ENCODE measurements at places on chromosomes 7 and 10.
A peak's percentile ranks its signal among the peaks of the same experiment; 100 is the strongest.

DNA sequence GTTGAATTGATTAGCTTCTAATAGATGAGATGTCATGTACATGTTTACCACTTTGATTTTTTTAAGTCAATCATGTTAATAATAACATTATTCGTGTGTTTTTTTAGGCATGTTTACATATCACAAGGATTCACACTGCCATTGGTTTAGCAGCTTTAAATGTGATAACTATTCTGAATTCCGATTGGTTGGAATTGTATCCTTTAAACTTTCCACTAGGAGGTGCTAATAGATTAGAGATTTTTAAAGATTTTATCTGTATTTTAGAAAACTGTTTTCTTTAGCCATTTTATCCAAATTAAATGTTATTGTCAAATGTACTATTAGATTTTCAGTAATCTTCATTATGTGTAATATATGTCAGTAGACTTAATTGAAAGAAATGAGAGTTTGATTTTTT is 83.2 kb downstream of the HECTD2 start:
- no peak for DNase-seq

GRCh38 chr10:49012603-49013002 is 73.0 kb upstream of the LRRC18 start:
- no peak for DNase-seq

- DNase-seq = no peak
These were observed 73.2 kb downstream of the SHTN1 start for GRCh38 chr10:116931806-116932205.

DNA sequence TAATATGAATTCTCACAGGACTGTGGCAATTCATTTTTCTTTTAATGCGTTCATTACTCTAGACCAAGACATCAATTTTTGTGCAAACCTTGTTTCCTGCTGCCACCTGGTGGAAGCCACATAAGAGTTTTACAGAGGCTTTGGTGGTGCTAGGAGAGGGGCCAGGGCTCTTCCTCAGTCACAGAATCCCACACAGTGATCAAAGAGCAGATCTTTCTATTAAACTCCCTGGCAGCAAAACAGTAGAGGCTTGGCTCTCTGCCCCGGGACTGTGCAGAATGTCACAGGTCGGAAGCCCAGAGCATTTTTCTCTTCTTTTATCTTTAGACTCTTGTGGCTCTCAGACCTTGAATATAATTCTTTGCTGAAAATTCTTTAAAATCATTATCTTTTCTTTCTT is 506.4 kb upstream of the C7orf33 start:
- peak; percentile 74 for DNase-seq

DNA sequence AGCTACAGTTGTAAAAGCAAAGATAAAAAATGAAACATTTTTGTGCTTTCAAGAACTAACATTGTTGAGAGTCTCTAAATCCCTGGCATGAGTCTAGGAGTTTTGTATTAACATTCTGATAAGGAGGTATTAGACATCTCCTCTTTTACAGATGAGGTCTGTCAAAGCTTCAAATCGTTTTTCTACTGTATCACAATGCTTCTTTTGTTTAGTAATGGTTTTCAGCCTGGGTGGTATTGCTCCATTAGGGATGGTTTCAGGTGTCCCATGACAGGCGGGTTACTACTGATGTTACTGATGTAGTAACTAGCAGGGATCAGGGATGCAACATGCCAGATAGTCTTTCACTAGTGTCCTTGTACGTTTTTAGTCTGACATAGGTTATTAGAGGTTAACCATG is 27.4 kb downstream of the STAM start:
- DNase-seq = peak; percentile 78

DNA sequence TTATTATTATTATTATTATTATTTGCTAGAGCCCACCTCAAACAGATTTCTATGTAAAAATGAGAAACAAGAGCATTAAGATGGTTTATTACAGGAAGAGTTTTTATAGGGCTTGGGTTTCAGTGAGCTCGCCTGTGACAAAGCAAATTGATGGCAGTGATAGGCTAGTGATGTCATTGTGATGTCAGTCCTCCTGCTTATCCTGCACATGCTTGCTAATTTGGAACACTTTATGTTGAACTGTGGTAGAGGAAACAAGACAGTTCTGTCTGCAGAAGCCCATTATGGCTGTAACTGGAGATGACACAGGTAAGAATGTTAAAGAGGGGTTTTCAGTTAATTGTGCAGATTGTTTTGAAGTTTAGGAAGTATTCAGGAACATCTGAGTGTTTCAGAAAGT is 68.3 kb downstream of the CREM start:
- no peak for DNase-seq

DNA sequence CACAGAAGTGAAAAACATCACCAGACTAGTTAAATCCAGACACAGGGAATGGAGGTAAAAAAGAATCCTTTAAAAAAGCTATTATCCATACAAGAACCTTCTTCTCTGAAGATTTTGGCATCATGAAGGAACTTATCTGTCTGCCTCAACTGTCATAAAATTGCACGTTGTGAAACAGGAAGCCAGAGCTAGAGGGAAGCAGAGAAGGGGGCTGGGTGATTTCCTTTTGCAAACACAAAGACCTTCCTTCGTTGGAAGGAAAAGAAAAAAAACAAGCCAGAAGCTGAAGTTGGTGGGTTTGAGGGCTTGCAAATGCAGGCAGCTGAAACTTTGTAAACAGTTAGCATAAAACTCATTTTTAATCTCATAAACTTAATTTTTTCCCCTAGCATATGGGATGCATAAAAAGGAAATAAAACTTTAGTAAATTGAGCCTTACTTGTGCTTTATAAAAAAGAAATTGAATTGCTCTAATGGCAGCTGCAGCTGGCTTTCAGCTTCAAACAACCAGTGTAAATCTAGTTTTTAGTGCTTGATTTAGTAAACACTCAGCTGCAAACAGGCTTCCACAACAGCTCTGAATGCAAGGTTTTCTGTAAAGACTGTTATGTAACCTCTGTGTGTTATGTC is 101.6 kb downstream of the OTUD1 start:
- no peak for DNase-seq

DNA sequence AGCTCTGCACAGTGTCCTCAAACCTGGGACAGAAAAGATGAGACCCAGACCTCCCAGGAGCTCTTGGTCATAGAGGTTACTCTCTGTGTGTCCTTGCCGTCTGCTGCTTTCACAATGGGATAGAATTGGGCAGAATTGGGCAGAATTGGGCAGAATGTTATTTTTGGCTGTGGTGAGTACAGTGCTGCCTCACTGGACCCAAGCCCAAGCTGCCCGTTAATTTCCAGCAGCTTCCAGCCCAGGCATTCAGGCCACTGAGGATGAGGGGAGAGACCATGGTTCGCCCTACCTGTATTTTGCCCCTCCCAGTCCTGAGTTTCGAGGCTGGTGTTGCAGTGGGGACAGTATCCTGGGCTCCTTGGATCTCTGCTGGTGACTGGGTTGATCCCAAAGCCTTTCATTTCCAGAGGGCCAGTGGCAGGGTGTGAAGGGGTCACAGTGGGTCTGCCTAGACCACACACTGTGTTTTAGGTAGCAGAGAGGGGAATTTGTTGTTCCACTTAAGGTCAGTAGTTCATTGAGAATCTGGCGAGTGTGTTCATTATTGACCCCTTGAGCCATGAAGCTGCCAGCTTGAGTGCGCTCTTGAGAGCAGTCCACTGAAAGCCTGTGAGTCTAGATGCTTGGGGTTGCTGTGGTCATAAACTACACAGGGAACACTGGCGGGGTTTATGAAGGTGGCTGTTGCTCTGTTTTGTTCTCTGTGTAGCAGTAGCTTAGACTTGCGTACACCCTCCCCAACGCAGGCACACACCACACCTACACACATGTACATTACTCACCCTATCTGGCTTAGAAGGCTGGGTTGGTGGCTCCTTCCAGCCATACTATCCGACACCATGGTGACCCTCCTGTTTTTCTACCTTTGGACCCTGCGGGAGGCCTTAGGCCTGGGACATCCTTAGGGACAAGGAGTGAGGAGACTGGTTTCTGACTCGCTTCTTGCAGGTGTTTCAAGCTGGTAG is 23.5 kb downstream of the NACAD start:
- no peak for DNase-seq

DNA sequence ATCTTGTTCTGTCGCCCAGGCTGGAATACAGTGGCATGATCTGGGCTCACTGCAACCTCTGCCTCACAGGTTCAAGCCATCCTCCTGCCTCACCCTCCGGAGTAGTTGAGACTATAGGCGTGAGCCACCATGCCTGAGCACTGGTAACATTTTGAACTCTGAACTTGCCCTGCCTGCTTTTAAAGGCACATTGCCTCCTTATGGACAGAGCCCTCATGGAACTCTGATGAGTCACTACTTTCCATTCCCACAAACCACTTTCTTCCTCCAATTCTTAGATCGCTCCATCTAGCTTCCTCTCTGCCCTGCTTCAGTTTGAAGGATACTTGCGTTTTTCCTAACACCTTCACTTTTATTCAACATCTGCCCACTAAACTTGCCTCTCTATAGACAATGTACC is 38.1 kb downstream of the PRPS1L1 start:
- peak; percentile 58 for DNase-seq

DNA sequence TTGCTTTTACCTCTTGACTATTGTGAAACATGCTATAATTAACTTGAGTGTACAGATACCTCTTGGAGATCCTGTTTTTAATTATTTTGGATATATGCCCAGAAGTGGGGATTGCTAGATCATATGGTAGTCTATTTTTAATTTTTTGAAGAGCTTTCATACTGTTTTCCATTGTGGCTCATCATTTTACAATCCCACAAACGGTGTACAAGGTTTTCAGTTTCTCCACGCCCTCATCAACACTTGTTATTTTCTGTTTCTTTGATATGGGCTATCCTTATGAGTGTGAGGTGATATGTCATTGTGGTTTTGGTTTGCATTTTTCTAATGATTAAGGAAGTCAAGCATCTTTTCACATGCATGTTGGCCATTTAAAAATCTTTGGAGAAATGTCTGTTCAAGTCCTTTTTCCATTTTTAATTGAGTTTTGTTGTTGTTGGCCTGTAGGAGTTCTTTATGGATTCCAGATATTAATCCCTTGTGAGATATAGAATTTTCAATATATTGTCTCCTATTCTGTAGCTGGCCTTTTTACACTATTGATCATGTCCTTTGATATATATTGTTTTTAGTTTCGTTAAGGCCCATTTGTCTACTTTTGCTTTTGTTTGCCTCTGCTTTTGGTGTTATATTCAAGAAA is 7.5 kb downstream of the AGK start:
- no peak for DNase-seq

- DNase-seq = no peak
These were observed 108.9 kb downstream of the IPMK start for GRCh38 chr10:58158806-58159205.

GRCh38 chr10:75329190-75329745 is 72.3 kb downstream of the ZNF503 start:
- DNase-seq = no peak

GRCh38 chr10:8910314-8910713 is 855.8 kb downstream of the GATA3 start:
- DNase-seq = no peak

DNA sequence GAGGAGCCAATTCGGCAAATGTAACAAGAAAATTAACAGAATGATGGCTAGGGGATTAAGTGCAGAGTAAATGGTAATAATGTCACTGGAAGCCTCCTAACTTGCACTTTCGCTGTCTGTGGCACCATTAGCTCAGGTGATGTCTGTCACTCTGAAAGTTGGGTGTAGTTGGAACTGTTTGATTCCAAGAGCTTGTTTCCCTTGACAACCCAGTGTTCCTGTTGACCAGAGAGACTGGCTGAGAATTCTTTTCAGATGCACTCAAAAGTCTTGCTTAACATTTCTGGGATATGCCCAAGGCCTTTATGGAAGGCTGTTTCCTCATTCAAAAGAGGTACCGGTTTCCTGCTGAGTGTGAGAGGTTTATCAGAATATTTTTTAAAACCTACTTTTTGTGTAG is 49.6 kb downstream of the PLPP4 start:
- no peak for DNase-seq

DNA sequence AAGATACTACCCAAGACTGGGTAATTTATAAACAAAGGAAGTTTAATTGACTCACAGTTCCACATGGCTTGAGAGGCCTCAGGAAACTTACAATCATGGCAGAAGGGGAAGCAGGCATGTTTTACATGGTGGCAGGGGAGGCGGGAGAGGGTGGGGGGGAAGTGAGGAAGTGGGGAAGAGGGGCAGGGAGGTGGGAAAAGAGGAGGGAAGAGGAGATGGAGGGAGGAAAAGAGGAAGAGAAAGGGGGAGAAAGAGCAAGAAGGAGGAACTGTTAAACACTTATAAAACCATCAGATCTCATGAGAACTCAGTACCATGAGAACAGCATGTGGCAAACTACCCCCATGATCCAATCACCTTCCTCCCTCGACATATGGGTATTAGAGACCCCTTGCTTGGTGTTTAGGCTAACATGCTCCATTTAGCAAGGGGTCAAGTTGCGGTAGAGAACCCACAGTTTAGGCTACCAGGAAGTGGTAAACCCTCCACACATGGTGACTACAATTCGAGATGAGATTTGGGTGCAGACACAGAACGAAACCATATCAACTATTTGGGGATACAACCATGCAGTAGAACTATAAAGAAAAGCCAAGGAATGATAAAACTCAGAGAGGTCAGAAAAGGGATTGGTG is 3.5 kb upstream of the LMBR1 start:
- DNase-seq = no peak

DNA sequence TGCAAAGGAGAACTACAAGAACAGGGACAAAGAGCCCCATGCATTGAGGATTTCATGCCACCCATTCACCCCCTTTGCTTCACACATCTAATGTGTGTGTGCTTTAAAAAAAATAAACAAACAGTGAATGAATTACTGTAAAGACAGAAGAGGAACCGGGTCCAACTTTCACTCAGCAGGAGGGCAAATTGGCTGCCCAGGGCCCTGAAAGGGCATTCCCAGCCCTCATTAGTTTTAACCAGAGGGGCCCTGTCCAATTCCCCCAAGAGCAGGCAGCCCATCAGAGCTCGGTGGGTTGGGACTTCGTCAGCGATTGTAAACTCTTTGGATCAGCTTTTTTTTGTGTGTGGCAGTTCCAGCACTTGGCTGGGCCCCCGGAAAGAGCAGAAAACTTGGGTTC is 73.6 kb upstream of the PDZD8 start:
- no peak for DNase-seq

- no peak for DNase-seq
These were observed 197.4 kb upstream of the PRPS1L1 start for GRCh38 chr7:18225067-18225466.

DNA sequence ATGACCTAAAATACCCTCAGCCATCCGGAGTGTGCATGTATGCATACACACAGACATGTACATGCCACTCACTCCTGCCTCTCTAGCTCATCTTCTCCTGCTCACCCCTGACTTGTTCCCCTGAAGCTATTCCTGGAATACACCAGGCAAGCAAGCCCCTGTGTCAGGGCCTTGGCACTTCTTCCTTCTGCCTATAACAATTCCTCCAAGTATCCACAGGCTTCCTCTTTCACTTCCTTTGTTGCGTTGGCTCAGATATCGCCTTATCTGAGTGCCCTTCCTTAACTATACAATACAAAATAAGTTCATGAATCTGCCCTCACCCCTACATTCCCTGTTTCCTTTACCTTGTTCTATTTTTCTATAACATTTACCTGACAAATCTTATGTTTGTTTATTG is 88.8 kb downstream of the NOD1 start:
- DNase-seq = no peak

All from islet precursor cell (in vitro differentiated cells).